ENCODE measurements at places on chromosomes 2 and 18.
A peak's percentile ranks its signal among the peaks of the same experiment; 100 is the strongest.

DNA sequence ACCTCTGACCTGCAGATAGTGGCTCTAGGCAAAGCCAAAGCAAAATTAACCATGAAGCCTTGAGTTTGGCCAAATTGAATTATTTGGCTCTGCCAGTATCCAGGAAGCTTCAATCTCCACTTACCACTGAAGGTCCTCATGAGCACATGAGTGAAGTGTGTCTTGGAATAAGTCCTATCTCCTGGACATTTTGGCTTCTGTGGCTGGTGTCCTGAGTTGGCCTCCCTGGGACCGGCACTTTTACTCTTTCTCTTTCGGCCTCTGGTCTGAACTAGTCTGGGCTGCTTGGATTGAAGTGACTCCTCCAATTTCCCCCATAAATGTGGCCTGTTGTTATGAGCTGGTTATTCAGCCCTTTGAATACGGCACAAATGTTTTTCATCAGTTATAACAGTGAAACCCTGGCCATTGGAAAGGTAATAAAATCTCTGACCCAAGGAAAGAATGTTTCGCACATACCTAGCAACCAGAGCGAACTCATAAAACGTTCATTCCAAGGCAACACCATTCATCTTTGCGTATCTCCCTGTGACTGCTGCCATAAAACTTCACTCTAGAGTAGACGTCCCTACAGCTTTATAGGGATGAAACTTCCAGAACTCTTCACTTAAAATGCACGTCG, 216.4 kb downstream of the LPIN1 start:
- DNase-seq: no peak

- no peak for DNase-seq
These were observed 22.1 kb downstream of the CIB4 start for GRCh38 chr2:26619096-26619495.

DNA sequence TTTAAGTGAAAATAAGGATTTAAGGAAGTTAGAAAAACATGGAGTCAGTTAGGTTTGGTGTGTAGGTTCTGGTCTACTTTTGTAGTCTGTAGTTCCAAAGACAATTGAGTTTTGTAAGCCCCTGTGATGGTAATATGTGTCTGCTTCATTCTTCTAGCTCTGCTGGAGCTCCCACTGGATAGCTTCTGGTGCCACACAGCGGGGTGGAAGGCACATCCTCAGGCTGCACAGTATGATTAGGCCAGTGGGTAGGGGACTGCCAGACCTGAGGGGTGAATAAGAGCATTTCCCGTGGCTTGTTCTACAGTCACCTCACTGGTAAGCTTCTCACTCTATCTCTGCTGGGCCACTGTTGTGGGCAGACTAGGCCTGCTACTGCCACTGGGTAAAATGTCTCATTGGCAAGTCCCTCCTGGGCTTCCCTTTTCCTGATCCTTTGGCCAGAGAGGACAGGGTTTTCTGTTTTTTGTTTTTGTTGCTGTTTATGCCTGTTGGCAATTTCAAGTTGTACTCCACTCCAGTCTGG, 44.5 kb downstream of the TMEM131 start:
- DNase-seq: no peak

GRCh38 chr2:173210270-173211196, 134.9 kb downstream of the MAP3K20 start:
- peak; percentile 63 for DNase-seq

DNA sequence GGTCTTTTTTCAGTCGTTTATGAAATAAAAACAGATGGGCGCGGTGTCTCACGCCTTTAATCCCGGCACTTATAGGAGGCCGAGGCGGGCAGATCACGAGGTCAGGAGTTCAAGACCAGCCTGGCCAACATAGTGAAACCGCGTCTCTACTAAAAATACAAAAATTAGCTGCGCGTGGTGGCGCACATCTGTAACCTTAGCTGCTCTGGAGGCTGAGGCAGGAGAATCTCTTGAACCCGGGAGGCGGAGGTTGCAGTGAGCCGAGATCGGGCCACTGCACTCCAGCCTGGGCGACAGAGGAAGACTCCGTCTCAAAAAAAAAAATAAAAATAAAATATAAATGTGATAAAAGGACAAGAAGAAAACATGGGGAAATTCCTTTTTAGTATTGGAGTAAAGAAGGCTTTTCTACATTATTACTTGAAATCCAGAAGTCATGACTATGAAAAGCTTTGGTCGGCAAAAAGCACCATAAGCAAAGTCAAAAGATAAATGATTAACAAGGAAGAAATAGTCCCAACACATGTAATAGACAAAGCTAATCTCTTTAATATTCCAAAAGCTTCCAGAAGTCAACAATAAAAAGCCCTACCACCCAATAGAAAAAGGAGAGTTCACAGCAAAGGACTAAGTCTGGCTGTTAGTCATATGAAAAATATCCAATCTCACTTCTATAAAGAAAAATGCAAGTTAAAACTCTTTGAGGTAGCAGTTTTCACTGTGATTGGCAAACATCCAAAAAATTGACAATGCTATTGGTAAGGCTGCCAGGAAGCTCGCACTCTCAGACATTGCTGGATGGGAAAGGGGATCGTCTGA, 1.4 kb upstream of the FAM168B start:
- no peak for DNase-seq

DNA sequence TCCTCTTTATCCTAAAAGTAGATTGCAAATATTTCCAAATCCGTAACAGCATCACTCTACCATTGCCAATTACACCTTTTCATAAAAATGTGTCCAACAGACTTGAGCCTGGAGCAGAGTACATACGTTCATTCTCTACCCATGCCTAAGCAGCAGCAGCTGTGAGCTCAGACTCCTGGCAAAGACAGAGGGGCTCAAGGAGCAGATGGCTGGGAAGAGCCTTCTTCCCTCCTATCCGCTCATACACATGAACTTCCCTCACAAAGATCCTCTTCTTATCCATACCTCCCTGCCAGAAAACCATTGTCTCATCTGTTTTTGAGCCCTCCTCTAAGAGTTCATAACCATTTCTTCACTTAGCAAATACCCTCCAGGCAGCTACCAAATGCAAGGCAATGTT, 164.3 kb upstream of the ARL4C start:
- no peak for DNase-seq

GRCh38 chr2:108287169-108287568, 1.5 kb upstream of the SULT1C2 start:
- no peak for DNase-seq

All from ovary (tissue), 10 donors.